Vagina (tissue), 2 donors: ENCODE measurements at places on chromosomes 4 and X.

DNA sequence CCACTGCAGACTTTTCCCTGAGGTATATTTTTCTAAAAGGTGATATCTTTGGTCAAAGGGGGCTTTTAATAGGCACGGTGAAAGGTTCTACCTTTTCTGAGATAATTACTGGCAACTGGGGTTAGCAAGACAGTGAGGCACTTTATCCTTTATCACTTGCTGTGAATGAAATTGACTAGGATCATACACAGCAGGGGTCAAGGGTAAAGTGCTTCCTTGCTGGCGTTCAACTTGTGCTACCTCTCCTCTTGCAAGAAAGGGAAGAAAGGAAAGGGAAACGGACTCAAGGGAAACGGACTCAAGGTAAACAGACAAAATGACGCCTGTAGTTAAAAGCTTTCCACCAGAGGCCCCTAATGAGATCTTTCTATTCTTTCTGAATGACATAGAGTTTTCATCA lies 78.6 kb upstream of the RAPGEF2 start:
- no peak for DNase-seq

DNA sequence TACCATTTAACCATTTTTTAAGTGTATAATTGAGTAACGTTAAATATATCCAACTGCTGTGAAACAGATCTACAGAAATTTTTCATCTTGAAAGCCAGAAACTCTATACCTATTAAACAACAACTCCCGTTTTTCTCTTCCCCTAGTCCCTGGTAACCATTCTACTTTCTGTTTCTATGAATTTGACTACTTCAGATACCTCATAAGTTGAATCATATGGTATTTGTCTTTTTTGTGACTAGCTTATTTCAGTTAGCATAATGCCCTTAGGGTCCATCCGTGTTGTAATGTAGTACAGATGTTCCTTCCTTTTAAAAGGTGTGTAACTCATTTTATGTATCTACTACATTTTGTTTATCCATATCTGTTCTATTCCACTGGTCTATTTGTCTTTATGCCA lies 48.7 kb downstream of the STAG2 start:
- no peak for DNase-seq

- no peak for DNase-seq
Measured at GRCh38 chr4:102139132-102139573, 206.1 kb downstream of the SLC39A8 start.

DNA sequence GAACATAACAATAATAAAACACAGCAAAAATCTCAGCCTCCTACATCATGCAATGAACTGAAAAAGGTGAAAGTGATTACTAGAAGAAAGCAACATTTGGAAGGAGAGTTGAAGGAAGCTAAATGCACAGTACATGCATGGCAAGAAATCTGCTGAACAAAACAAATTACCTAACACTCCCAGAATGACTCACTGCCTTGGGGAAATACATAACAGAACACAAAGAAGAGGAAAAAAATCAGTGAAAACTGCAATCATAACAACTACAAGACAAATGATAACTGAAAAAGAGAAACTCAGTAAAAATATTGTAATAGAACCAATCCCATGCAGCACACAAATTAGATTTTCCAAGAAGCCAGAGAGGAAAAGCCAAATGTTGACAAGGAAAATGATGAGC lies 1513.2 kb downstream of the ARAP2 start:
- DNase-seq, result no peak

GRCh38 chr4:15232366-15233263 lies 195.2 kb upstream of the C1QTNF7 start:
- DNase-seq, result no peak

DNA sequence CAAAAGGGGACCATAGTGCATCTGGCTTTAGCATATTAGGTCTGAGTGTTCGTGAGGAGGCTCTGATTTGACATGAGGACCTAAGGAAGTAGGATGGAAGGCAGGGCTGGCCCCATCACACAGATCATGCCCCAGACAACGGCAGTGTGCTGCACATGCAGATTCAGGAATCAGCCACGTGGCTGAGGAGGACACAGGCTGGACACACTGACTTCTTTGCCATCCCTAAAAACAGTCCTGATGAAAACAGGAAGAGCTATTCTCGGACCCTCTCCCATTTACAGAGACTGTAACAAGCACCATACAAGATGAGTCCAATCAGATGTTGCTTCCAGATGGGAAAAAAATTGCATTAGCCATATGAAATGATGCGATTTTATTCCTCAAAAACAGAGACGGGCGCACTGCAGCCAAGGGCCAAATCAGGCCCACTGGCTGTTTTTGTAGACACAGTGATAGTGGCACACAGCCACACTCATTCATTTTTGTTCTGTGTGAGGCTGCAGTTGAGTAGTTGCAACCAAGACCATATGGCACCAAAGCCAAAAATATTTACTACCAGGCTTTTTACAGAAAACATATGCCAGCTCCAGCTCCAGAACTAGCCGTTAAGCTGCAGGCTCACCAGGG lies 41.0 kb downstream of the ACSL1 start:
- no peak for DNase-seq
